MCF 10A (cell line): ENCODE measurements at places on chromosomes 5 and 9. TPM values are rescaled to one million over a fixed set of nuclear protein-coding genes. Genes with fewer than 3 reads are reported as not detected.

DNA sequence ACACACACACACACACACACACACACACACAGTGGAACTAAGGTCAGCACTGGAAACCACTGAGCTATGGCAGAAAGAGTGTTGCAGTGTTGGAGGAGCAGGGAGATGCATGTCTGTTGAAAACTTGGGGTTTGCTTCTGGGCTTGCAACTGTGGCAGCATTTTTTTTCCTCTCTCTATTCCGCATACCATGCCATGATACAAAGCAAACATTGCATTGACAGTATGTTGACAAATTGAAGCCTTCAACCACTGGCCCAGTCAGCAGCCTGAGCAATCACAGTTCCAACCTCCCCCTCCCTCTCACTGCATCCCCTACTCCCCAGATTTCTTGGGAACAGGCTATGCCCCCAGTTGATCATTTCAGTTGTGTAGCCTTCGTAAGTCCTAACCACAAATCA lies 478.1 kb upstream of the WWC1 start:
- DNase-seq, result no peak

DNA sequence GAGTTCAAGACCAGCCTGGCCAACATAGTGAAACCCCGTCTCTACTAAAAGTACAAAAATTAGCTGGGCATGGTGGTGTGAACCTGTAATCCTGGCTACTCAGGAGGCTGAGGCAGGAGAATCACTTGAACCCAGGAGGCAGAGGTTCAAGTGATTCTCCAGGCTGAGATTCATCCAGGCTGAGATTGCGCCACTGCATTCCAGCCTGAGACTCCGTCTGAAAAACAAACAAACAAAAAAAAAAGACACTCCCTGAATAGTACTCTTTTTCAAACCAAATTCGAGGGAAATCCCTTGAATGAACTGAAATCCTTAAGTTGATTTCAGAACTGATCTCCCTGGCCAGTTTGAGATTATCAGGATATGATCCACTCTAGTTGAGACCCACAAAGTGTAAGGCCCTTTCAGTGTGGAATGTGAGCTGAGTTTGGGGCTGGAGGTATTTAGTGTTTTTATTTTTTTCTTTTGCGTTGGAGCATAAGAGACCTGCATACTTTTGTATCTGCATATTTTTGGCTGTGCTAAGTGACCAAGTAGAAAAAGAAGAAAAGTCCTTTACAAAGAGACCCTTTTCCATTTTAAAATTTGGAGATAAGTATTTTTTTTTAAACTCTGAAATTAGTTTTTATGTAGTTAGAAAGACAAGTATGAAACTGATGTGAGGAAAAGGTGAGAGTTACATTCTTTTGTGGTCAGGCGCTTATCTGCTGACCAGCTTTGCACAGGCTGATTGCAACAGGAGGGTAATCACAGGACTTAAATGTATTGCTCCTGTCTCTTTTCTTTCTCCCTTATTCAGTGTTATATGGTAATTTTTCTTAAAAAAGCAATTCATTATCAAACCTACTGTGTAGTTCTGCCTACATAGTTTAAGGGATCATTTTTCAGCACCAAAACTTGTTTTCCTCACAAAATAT lies 42.9 kb downstream of the TMEFF1 start:
- DNase-seq, result peak; percentile 38

The DEPDC1B gene
- total RNA-seq, result 6.0 and 11.3 TPM in 2 replicates

The DBH gene
- total RNA-seq, result not detected in 2 replicates

DNA sequence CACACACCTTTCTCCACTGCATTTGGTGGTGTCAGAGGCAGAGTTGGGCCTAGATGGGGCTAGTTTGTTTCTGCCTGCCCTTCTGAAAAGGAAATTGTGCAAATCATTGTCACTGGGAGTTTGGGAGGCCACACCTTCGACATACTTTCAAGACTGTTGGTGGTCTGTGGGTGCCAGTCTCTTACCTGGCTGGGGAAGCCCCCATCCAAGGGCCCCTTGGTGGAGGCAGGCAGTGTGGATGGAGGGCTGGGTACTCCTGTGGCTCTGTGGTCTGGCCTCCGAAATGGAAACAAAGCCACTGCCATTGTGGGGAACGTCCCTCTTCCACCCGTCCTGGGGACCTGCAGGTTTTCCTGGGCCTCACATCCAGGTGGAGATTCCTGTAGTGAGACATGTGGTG lies 10.9 kb upstream of the PHYHD1 start:
- no peak for DNase-seq

The NAA35 gene
- 36.2 and 37.6 TPM in 2 replicates for total RNA-seq

GRCh38 chr9:92479346-92479745 lies 3.0 kb downstream of the ASPN start:
- no peak for DNase-seq

DNA sequence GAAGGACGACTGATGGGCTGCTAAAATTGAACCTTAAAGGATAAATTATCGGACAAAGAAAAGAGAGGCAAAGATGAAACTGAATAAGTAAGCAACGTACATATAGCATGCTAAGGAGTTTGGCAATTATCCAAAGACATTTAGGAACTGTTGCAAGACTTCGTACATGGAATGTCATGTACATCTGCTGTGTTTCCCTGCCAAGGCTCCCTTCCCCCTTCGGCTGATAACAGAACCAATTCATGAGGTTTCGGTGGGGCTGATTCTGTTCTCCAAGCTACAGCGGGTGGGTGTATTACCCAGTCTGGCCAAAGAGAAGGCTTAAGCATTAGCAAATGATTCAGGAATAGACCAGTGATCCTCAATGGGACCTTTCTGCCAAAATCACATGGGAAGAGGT lies 190.9 kb upstream of the FREM1 start:
- peak; percentile 13 for DNase-seq

DNA sequence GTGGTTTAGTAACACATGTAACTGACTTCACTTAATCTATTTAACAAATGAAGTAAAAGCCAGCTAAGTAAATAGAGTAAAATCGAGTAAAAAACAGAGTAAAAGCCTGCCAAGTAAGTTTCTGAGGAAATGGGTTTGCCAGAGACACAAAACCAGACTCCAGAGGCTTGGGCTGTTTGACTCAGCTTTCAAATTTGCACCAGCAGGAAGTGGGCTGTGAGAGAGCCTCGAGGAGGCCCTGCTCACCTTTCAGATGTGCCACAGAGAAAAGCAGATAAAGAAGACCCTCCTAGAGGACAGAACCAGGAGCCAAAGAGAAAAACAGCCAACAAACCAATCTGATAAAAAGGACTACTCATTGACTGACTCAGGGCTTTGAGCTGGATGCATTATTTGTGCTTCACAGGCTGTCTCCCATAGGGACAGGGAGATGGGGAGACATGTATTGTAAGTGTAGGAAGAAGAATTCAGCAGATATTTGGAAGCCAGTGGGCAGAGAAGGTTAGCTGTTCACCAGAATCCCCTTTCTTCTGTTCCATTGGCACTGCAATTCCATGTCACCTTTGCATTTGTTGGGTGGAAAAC lies 14.4 kb upstream of the AMACR start:
- DNase-seq, result no peak

The WNT8A gene
- total RNA-seq, result not detected in 2 replicates

GRCh38 chr5:72837524-72838096 lies 21.1 kb downstream of the TNPO1 start:
- no peak for DNase-seq

The SLC6A3 gene
- total RNA-seq, result not detected in 2 replicates

DNA sequence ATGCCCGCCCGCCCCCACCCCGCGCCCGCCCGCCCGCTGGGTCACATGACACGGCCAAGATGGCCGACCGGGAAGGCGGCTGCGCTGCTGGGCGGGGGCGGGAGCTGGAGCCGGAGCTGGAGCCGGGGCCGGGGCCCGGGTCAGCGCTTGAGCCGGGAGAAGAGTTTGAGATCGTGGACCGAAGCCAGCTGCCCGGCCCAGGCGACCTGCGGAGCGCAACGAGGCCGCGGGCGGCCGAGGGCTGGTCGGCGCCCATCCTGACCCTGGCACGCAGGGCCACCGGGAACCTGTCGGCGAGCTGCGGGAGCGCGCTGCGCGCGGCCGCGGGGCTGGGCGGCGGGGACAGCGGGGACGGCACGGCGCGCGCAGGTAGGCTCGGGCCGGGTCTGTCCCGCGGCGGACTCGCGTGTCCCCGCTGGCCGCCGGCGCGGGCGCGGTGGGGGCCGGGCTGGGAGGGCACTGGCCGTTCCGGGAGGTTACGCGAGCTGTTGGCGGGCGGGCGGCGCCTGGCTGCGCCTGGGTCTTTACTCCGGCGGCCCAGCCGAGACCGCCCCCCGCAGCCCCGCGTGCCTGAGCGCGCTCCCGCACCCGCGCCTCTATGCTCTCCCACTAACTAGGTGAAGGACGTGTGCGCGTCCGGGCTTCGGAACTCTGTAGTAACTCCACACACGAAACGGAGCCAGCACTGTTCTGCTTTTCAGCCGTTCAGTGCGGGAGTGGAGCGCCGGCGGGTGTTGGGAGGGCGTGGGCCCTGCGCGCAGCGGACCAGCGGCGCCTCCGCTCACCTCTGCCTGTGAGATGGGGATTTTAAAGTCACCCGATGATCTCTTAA lies at the start of gene RUFY1:
TSS of gene RUFY1 (plus strand) at position 44 of the 832 bp plus-strand sequence. CDS start at position 60, 16 bp downstream.
- peak; percentile 79 for DNase-seq

- DNase-seq, result no peak
Measured at GRCh38 chr5:65556181-65556580, 6.8 kb downstream of the CENPK start.

- DNase-seq, result no peak
Measured at GRCh38 chr9:123191260-123191659, 77.1 kb downstream of the STRBP start.

GRCh38 chr9:134629586-134630392 lies 11.8 kb upstream of the COL5A1 start:
- no peak for DNase-seq

The LCNL1 gene
- not detected in 2 replicates for total RNA-seq

GRCh38 chr9:29213417-29214153 lies 1640.3 kb upstream of the C9orf72 start:
- DNase-seq, result peak; percentile 46

- DNase-seq, result no peak
Measured at GRCh38 chr9:13278023-13278367, 1.5 kb downstream of the MPDZ start.

The EQTN gene
- not detected in 2 replicates for total RNA-seq

The CDX1 gene
- total RNA-seq, result not detected in 2 replicates
